ENCODE measurements at places on chromosomes 4 and X.

GRCh38 chrX:151088221-151088620 lies 88.2 kb upstream of the GPR50 start:
- no peak for DNase-seq

- DNase-seq: no peak
Measured at GRCh38 chr4:102862016-102862415, 6.8 kb upstream of the CISD2 start.

DNA sequence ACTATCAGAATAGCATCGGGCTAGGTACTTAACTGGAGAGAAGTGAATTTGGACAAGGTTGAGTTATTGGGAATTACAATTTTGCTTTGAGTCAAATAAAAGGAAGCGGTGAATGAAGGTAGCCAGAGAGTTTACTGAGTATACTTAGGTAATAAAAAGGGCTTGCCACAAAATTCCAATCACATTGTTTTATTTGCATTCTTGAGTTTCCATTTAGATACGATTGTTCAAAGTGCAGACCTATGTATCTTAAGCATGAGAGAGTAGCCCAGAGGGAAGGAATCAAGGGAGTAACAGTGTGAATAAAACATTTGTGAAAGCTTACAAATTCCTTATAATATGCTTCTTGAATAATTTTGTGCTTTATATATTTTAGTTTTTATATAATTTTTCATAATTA lies 102.5 kb upstream of the NDST4 start:
- DNase-seq: no peak

DNA sequence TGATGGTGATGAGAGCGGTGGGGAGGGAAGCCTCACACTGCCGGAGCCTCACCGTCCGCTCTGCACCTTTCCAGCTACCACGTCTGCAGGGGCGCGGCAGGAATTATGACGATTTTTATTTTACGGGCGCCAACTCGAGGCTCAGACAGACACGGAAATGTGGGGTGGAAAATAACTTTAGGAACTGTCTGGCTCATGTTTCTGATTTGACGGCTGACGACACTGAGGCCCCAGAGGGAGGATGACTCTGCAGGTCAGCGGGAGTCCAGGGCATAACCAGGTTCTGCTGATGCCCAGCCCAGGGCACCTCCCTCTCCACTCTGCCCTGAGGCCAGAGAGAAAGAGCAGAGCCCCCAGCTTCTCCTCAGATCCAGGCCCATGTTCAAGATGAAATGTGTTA lies 43.9 kb downstream of the C4orf50 start:
- DNase-seq: no peak

DNA sequence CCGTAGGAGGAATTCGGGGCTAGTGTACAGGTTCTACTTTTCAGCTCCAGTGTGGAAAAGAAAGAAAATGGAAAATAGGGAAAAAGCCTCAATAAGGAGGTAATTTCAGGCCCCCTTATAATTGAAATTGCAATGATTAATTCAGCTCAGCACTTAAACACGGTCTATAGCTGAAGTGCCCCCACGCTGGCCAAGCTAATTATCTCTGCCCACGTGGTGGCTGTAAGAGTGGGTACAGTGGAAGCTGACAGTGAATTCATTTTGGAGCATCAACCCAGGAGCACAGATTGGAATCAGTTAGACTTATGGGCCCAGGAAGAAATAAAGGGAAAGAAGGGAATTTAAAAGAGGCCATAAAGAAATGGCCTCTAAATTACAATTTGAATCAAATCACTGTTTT lies 631.1 kb upstream of the CPEB2 start:
- no peak for DNase-seq

DNA sequence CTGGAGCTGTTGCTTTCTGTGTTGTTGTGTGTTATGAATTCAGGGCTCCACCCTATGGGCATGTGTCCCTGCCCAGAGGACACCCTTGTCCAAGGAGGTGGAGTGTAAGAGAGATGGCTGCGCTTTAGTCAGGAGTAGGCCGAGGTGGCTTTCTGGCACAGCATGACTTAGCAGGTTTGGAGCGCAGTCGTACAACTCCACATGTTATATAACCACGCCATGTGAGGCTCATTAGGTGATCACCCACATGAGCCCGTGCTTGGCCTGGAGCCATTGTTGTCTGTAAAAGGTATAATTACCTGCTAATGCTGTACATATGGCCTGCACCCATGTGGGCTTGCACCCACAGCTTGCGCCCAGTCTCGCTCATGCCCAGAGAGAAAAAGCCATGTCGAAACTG lies 15.8 kb upstream of the ANAPC4 start:
- DNase-seq: no peak

DNA sequence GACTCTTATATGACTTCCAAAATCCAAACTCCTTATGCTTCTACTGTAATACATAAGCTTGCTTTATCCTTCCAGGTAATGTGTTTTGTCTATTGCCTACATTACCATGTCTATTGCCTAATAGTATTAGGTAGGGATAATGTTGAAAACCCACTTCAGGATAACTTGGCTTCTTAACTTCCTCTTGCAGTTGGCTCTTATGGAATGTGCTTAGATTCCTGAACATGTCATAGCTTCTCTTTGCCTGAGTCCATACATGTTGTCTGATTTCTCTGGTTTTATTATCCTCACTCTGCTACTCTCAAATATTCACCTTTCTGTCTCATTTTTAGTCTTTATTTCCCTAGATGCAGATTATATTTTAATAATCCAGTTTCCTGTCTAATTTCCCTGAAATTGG lies 599.9 kb downstream of the IL15 start:
- DNase-seq: no peak

DNA sequence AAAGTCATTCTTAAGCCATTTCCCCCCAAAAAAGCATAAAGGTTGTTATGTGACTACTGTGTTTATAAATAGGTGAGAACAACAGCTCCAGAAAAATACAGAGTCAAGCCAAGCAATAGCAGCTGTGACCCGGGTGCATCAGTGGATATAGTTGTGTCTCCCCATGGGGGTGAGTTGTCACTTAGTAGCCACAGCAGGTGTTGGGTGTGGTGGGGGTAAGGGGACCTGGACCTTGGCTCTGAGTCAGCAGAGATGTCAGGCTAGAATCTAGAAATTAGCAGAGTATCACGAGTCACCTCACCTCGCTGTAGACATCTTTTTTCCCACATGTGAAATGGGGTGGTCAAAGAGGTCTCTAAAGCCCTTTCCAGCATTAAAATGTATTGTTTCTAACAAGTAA lies 42.4 kb downstream of the MOSPD2 start:
- no peak for DNase-seq

DNA sequence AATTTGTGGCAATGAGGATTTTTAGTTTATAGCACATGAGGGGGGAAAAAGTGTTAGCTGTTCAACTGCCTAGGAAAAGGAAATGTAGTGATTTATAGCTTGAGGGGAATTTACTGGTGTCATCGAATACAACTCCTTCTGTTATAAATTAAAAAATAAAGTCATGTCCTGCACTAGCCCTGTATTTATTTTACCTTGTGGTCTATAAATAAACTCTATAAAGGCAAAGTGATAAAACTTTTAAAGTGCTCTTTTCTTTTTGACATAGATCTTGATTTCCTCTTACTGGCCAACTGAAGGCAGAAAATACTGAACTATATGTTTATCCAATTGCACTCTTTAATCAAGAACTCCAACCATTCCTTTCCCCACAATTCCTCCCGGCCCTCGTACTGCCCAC lies 672.1 kb upstream of the SLIT2 start:
- peak; percentile 50 for DNase-seq

DNA sequence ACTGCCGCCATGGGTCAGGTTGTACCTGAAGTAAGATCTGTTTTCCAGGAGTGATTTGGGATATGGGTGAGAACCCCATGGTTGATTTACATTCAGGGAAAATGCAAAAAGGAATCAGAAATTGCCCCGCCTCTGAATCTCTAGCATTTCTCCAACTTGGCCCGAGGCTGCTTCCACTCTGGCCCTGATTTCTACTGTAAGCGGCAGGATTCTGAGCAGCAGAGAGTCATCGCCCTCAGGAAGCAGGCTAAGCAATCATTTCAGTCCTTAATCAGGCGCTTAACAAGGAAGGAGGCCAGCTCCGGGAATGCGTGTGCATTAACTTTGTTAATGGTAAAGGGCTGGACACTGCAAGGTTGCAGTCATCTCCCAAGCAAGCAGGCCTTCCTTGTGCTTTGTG lies 88.5 kb upstream of the DHX15 start:
- no peak for DNase-seq

DNA sequence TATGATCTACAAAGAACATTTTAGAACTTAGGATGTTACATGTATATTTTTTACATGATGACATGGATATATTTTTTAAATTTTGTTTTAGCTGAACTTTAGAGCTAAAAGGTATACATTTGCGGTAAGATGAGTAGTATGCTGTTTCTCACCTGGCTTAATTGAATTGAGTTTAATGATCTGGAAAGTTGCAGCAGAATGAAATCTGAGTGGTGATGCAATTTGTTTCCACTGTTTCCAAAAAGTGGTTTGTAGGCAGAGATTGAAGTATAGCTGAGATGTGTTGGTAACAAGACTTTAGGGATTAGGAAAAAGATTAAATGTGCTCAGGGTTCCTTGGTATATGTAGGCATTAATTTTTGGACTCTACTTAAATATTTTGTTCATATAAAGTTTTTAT lies 68.1 kb downstream of the HPF1 start:
- no peak for DNase-seq

- DNase-seq: no peak
Measured at GRCh38 chrX:71945237-71945805, 34.7 kb downstream of the NHSL2 start.

DNA sequence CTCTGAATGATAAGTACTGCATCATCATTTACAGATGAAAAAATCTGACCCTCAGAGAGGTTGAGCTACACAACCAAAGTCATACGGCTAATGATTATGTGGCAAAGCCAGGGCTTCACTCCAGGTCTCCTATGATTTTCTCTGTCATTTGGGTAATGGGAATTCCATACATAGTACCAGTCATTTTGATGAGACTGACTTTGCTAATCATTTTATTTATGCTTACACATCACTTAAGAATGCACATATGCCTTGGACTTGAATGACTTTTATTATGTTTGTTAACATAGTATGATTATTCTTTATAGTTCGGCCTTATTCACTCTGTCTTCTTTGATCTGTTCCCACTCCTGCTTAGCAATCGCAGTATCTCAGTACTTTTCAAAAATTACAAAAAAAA lies 255.1 kb upstream of the GPRIN3 start:
- no peak for DNase-seq

GRCh38 chrX:13933352-13933751 lies 96.3 kb downstream of the GEMIN8 start:
- DNase-seq: no peak

DNA sequence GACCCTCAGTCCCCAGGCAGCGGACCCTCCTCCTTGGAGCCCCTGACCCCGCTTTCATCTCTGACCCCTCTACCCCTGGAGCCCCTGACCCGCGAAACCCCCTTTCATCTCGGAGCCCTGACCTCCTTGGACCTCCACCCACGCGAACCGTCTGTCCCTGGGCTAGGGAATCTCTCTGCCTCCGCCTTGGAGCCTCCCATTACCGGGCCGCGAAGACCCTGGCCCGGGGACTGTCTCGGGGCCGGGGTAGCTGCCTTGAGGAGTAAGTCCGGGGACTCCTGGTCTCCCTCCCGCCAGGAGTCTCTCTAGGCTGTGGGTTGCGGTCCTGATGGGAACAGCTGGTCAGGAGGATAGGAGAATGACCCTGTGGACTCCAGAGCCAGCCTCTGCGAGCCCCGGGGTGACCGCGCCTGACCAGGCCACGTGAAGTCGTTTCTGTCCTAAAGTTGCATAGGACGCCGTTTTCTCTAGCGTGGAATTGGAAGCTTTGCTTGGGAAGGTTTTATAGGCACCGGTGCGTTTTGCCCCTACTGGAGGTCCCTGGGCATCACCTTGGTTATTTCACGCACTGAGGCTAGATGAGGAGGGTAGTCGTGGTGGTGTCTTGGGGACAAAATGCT lies 824 bp downstream of the TBC1D14 start:
- no peak for DNase-seq

DNA sequence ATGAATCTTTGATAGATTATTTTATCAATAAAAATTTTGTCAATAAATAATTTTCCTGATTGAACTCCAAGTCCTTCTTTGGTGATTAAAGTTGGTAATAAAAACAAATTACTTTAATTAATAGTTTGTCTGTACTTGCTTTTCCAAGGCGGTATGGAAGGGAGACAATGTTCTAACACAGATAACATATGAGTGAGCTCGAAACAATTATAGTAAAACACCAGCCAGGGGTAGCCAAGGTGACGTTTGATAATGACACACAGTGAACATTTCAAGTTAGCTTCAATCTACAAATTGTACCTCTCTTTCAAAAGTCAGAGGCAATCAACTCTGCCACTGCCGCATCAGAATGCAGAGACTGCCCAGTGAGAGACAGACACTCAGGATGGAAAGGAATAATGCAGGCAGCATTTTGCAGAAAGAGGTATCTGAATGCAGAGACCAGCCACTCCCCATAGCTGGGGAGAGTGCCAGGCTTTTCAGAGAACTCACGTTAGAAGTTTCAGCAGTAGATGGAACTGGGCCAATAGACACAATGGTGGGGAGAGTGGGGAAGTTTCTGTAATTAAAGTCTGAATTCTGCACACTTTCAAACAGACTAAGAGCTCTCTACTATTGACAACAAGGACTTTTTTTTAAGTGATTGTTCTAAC lies 18.1 kb upstream of the ATOH1 start:
- DNase-seq: no peak

GRCh38 chrX:13775837-13776236 lies 41.1 kb downstream of the GPM6B start:
- DNase-seq: no peak

GRCh38 chr4:183875251-183875825 lies 29.8 kb upstream of the STOX2 start:
- DNase-seq: no peak

DNA sequence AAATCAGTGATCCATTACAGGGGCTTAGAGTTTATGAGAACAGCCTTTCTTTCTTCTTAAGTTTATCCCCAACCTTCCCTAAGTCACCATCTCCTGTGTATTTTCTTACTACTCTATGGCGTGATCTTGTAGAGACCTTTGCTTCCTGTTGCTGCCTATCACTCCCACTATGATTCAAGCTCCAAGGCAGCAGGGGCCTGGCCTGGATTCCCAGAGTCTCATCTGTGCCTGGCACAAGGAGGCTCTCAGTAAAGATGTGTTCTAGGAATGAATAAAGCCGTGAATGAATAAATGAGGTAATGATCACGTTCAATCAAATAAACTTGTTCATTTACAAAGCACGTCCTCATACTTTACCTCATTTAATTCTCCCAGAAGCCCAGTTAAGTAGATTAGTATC lies 45.4 kb downstream of the CC2D2A start:
- no peak for DNase-seq

GRCh38 chr4:7973545-7973981 lies 33.9 kb upstream of the AFAP1 start:
- peak; percentile 61 for DNase-seq

- no peak for DNase-seq
Measured at GRCh38 chr4:126776361-126776760, 856.4 kb upstream of the INTU start.

GRCh38 chr4:3062471-3062870 lies 11.9 kb downstream of the HTT-AS start:
- DNase-seq: peak; percentile 68

- DNase-seq: peak; percentile 3
Measured at GRCh38 chr4:85520765-85521749, 46.1 kb downstream of the ARHGAP24 start.

- DNase-seq: no peak
Measured at GRCh38 chr4:156439576-156440200, 486.0 kb upstream of the CTSO start.

Measured in fibroblast of skin of right quadriceps (primary cell).